ENCODE measurements at places on chromosomes 11 and 22. TPM values are rescaled to one million over a fixed set of nuclear protein-coding genes. Genes with fewer than 3 reads are reported as not detected.

- H3K4me1 ChIP-seq, result no peaks in the 10 kb centered on the region
- H3K27me3 ChIP-seq, result no peaks in the 10 kb centered on the region
- H3K27ac ChIP-seq, result no peak overlapping the region
- no peaks in the 10 kb centered on the region for H3K36me3 ChIP-seq
- no peak for DNase-seq
- H3K4me3 ChIP-seq, result no peak overlapping the region
These were observed 59.0 kb downstream of the SOX6 start for GRCh38 chr11:16297332-16297731.

ALDH3B2 gene
- not detected for total RNA-seq

GRCh38 chr11:116948391-116948790 is 111.0 kb upstream of the APOA1 start:
- H3K36me3 ChIP-seq, result peaks cover 32% of the 10 kb centered on the region
- H3K27me3 ChIP-seq, result no peaks in the 10 kb centered on the region
- peaks cover 20% of the 10 kb centered on the region for H3K4me1 ChIP-seq
- H3K4me3 ChIP-seq, result no peak overlapping the region

BTBD10 gene
- total RNA-seq, result 18.6 TPM

GRCh38 chr22:29979777-29980321 is 96.9 kb downstream of the MTMR3 start:
- no peaks in the 10 kb centered on the region for H3K4me1 ChIP-seq
- DNase-seq, result no peak
- H3K27me3 ChIP-seq, result no peaks in the 10 kb centered on the region
- peaks cover 7% of the 10 kb centered on the region for H3K36me3 ChIP-seq
- no peak overlapping the region for H3K27ac ChIP-seq

GTSE1 gene
- total RNA-seq, result 37.3 TPM

GRCh38 chr11:911890-912219 is 1.2 kb upstream of the CHID1 start:
- H3K4me1 ChIP-seq, result peaks cover 22% of the 10 kb centered on the region
- no peaks in the 10 kb centered on the region for H3K27me3 ChIP-seq
- peaks cover 2% of the 10 kb centered on the region for H3K36me3 ChIP-seq
- DNase-seq, result no peak
- H3K27ac ChIP-seq, result peak overlapping the region; percentile 89
- peak overlapping the region; percentile 88 for H3K4me3 ChIP-seq

GRCh38 chr22:28574159-28574788 is 105.4 kb downstream of the TTC28 start:
- H3K27ac ChIP-seq, result no peak overlapping the region
- peaks cover 30% of the 10 kb centered on the region for H3K27me3 ChIP-seq
- no peaks in the 10 kb centered on the region for H3K4me1 ChIP-seq
- H3K36me3 ChIP-seq, result no peaks in the 10 kb centered on the region

BBOX1 gene
- not detected for total RNA-seq

POU2AF3 gene
- not detected for total RNA-seq

DNA sequence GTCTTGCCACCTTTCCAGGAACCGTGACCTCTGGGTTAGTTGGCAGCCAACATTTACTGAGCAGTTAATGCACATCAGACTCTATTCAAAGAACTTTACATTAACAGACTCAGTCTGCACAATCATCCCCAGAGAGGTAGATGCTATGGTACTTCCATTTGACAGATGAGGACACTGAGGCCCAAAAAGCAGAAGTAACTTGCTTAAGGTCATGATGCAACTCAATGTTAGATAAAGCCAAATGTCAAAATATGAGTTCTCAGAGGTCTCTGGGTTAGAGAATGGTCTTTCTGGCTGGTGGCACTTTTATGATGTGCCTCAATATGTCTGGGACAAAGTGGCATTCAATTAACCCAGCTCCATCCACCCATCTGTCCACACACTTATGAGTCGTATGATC is 450.0 kb downstream of the MIAT start:
- H3K4me3 ChIP-seq, result no peak overlapping the region
- no peak overlapping the region for H3K27ac ChIP-seq
- peaks cover 28% of the 10 kb centered on the region for H3K27me3 ChIP-seq
- no peaks in the 10 kb centered on the region for H3K4me1 ChIP-seq

B3GAT1 gene
- not detected for total RNA-seq

- no peaks in the 10 kb centered on the region for H3K36me3 ChIP-seq
- H3K27me3 ChIP-seq, result peaks cover 89% of the 10 kb centered on the region
- peak within 1 kb of the TSS; percentile 66 for H3K4me3 ChIP-seq
- DNase-seq, result peak; percentile 26
These were observed at the start of gene SLC1A2 for GRCh38 chr11:35419184-35419829. Gene SLC1A2, minus strand, starts transcription at chr11:35419558. Its CDS starts 592 bp downstream, at chr11:35418966.

- DNase-seq, result peak; percentile 90
- peak overlapping the region; percentile 40 for H3K4me3 ChIP-seq
- peaks cover 11% of the 10 kb centered on the region for H3K27me3 ChIP-seq
- H3K36me3 ChIP-seq, result no peaks in the 10 kb centered on the region
These were observed 6.0 kb upstream of the IFT27 start for GRCh38 chr22:36781656-36782627.

DNA sequence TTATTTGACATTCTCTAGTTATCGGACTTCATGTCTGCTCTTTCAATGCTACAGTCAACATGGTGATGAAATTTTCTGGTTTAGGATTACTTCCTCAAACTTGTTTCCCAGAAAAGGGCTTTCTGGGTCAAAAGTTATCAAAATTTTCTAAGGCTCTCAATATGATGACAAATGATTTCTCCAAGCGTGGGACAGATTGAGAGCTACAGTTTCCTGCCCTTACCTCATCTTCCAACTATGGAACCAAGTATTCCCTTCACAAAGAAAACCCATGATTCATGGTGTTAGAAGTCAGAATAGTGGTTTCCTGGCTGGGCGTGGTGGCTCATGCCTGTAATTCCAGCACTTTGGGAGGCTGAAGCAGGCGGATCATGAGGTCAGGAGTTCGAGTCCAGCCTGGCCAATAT is 17.8 kb downstream of the MYO18B start:
- no peaks in the 10 kb centered on the region for H3K4me1 ChIP-seq
- no peak for DNase-seq
- no peak overlapping the region for H3K27ac ChIP-seq
- no peak overlapping the region for H3K4me3 ChIP-seq
- H3K27me3 ChIP-seq, result no peaks in the 10 kb centered on the region

- H3K27ac ChIP-seq, result no peak overlapping the region
- no peaks in the 10 kb centered on the region for H3K27me3 ChIP-seq
- DNase-seq, result no peak
- peaks cover 42% of the 10 kb centered on the region for H3K4me1 ChIP-seq
These were observed 64.6 kb upstream of the ADSL start for GRCh38 chr22:40281717-40282116.

CEP164 gene
- 24.8 TPM for total RNA-seq

- H3K4me3 ChIP-seq, result no peak overlapping the region
- H3K27me3 ChIP-seq, result no peaks in the 10 kb centered on the region
- H3K4me1 ChIP-seq, result peaks cover 19% of the 10 kb centered on the region
- peaks cover 11% of the 10 kb centered on the region for H3K36me3 ChIP-seq
These were observed 8.0 kb downstream of the CDPF1 start for GRCh38 chr22:46242076-46242475.

GRCh38 chr11:102926517-102926916 is 29.0 kb downstream of the MMP13 start:
- peaks cover 6% of the 10 kb centered on the region for H3K27me3 ChIP-seq
- DNase-seq, result no peak
- H3K27ac ChIP-seq, result no peak overlapping the region
- no peaks in the 10 kb centered on the region for H3K4me1 ChIP-seq
- no peaks in the 10 kb centered on the region for H3K36me3 ChIP-seq

DNA sequence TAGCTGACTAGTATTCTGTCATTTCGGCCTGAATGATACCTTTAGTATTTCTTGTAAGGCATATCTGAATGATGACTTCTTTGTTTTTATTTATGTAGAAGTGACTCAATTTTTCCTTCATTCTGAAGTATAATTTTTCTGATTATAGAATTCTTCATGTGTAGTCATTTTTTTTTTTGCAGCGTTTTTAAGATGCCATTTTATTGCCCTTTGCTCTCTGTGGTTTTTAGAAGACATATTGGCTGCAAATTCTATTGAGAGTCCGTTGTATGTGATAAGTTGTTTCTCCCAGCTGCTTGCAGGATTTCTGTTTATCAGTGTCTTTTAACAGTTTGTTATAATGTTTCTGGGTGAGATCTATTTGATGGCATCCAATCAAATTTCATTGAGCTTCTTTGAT is 1224.8 kb downstream of the JRKL start:
- no peak overlapping the region for H3K27ac ChIP-seq
- no peaks in the 10 kb centered on the region for H3K4me1 ChIP-seq
- no peak for DNase-seq

XNDC1N gene
- total RNA-seq, result 10.8 TPM

DNA sequence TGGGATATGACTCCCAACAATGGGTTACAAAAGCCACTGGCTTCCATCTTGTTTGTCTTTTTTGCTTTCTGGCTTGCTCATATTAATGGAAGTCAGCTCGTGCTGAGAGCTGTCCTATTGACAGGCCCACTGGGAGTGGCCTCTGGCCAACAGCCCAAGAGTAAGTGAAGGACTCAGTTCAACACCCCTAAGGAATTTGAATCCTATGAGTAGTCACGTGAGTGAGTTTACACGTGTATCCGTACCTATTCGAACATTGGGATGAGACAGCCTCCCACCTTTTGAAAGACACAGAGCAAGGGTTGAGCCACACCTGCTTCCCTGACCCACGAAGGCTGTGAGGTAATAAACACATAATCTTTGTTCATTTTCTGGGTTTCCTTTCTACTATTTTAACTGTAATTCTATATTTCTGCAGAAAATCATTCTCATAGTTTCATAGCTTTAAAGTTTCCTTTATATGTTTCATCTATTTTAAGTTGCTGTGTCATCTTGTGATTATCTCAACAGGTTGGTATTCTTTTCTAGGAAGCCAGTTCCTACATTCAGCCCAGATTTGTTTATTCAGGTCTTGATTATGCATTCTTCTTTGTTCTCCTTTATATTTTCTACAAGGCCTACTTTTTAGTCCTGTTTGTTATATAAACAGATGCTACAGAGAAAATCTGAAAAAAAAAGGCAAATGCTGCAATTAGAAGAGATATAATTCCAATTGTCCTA is 802.3 kb downstream of the CNTN5 start:
- DNase-seq, result no peak
- H3K4me1 ChIP-seq, result no peaks in the 10 kb centered on the region
- no peaks in the 10 kb centered on the region for H3K36me3 ChIP-seq

GRCh38 chr11:65425105-65425970 is 2.7 kb downstream of the NEAT1 start:
- DNase-seq, result peak; percentile 82
- H3K27ac ChIP-seq, result peak overlapping the region; percentile 99
- H3K27me3 ChIP-seq, result peaks cover 28% of the 10 kb centered on the region

GGTLC3 gene
- not detected for total RNA-seq

GRCh38 chr22:27853424-27853823 is 51.9 kb upstream of the MN1 start:
- H3K27me3 ChIP-seq, result no peaks in the 10 kb centered on the region
- H3K27ac ChIP-seq, result no peak overlapping the region
- DNase-seq, result no peak
- H3K4me1 ChIP-seq, result peaks cover 5% of the 10 kb centered on the region
- H3K36me3 ChIP-seq, result peaks cover 46% of the 10 kb centered on the region

GRCh38 chr11:100328626-100329340 is 358.3 kb upstream of the ARHGAP42 start:
- no peak overlapping the region for H3K4me3 ChIP-seq
- no peaks in the 10 kb centered on the region for H3K27me3 ChIP-seq
- H3K4me1 ChIP-seq, result no peaks in the 10 kb centered on the region
- no peak overlapping the region for H3K27ac ChIP-seq

ADAMTS8 gene
- not detected for total RNA-seq

DNA sequence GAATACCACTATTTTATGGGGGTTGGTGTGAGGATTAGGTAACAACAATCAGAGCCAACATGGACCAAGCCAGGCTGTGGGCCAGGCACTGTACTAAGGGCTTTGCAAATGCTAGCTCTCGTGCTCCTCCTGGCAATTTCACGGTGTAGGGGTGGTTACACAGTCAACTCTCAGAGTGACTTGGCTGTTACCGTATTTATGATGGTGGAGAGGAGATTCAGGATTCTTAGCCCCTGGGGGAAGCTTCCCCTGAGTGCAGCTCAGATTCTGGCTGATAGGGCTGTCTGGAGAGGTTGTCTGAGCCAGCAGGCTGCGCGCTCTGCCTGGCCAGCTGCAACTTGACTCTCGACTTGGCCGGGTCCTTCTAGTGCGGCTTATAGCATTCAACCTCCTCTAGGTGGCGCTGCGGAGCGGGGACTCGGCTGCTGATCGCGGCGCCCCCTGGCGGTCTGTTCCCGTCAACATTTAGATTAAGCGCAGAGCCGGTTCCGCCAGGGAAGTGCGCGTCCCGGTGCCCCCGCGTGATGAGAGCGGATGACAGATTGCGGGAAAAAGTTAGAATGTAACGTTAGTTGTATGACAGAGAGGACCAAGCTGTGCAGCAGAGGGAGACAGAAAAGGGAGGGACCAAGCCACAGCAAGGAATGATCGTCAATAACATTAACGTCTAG is 4.5 kb upstream of the NCF4 start:
- peak; percentile 89 for DNase-seq
- H3K4me3 ChIP-seq, result peak overlapping the region; percentile 14
- peaks cover 2% of the 10 kb centered on the region for H3K36me3 ChIP-seq
- peaks cover 17% of the 10 kb centered on the region for H3K4me1 ChIP-seq
- peaks cover 7% of the 10 kb centered on the region for H3K27me3 ChIP-seq

GRCh38 chr11:67418476-67419281 is 3.2 kb downstream of the CARNS1 start:
- peaks cover 46% of the 10 kb centered on the region for H3K4me1 ChIP-seq
- no peak for DNase-seq
- no peaks in the 10 kb centered on the region for H3K27me3 ChIP-seq
- H3K27ac ChIP-seq, result peak overlapping the region; percentile 93

TRPC6 gene
- not detected for total RNA-seq

DNA sequence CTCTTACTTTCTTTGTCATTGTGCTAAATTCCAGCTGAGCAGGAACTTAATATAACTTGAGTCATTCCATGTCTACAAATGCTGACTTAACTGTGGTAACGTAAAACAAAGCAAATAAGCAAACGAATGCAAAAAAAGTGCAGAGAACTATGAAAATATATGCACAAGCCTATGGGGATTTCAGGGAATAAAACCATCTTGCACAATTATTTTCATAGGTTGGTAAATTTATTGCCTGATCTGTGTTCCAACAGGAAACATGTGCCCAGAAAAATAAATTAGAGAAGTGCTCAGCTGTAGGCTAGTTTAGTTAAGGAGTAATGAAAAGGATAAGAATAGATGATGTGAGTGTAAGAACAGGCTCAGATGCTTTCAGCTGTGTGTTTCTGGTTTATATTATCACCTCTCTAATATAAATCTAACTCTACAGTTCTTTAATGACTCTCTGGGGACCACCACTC is 1169.3 kb downstream of the LRRC4C start:
- no peak overlapping the region for H3K4me3 ChIP-seq
- no peak overlapping the region for H3K27ac ChIP-seq
- H3K27me3 ChIP-seq, result peaks cover 37% of the 10 kb centered on the region

DNA sequence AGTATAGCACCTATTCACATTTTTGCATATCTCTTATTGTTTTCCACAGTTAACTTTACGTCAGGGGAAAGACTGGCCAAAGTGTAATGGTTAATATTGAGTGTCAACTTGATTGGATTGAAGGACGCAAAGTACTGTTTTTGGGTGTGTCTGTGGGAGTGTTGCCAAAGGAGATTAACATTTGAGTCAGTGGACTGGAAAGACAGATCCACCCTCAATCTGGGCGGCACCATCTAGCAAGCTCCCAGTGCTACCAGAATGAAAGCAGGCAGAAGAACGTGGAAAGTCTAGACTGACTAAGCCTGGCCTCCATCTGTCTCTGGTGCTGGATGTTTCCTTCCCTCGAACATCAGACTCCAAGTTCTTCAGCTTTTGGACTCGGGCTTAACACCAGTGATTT is 1900.7 kb upstream of the RAG2 start:
- no peaks in the 10 kb centered on the region for H3K27me3 ChIP-seq
- DNase-seq, result no peak
- H3K27ac ChIP-seq, result no peak overlapping the region
- H3K4me1 ChIP-seq, result no peaks in the 10 kb centered on the region
- no peaks in the 10 kb centered on the region for H3K36me3 ChIP-seq

All from activated naive CD8-positive, alpha-beta T cell treated with anti-CD3 and anti-CD28 coated beads for 36 hours (primary cell).